ENCODE measurements at places on chromosomes 1 and 21. TPM values are rescaled to one million over a fixed set of nuclear protein-coding genes. Genes with fewer than 3 reads are reported as not detected.

The KRTAP8-1 gene
- not detected for total RNA-seq

The CNR2 gene
- total RNA-seq, result not detected

DNA sequence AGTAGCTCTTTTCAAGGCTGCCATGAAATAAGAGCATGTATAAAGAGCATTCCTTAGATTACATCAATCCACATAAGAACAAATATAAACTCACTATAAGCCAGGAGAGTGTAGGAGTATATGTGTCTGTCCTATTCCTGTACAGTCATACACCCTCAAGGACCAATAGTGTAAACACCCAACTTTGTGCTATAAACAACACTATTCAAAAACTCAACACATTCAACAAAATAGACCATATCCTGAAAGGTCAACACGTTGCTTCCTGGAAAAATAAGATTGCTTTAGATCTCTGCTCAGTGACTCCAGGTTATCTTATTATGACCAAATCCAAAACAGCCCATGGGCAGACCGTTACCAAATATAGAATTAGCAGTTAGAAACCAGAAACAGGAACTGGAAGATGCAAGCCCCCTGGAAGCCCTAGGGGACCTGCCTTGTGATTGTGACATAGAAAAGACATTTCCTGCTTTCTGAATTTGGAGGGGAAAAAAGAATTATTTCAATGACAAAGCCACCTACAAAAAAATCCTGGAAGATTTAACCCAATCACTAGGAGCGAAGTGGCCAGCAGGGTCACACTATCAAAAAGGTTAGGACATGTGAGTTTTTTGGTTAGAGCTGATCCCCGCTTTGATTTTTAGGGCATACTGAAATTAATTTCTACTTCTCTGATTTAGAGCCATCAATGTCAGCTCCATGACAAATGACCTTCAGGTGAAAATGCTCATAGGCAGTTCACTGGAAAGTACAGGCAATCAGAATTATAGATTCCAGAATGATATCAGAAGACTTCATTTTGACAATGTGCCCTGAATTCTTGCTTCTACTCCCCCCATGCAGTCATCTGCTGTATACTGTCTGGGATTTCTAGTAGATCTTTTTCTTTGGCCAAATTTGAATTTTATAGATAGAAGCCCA, 59.9 kb downstream of the LRRC8C start:
- no peak for DNase-seq

DNA sequence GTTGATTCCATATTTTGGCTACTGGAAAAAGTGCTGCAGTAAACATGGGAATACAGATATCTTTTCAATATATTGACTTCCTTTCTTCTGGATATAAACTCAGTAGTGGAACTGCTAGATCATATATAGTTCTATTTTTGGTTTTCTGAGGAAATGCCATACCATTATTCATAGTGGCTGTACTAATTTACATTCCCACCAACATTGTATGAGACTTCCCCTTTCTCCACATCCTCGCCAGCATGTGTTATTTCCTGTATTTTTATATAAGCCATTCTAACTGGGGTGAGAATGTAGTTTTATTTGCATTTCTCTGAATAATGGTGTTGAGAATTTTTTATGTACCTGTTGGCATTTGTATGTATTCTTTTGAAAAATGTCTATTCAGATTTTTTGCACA, 385.2 kb downstream of the NUF2 start:
- DNase-seq, result no peak

- no peak for DNase-seq
Observed at GRCh38 chr1:152917794-152918193, 9.4 kb downstream of the IVL start.

The KRTAP10-7 gene
- not detected for total RNA-seq

The RRP1B gene
- total RNA-seq, result 44.4 TPM

DNA sequence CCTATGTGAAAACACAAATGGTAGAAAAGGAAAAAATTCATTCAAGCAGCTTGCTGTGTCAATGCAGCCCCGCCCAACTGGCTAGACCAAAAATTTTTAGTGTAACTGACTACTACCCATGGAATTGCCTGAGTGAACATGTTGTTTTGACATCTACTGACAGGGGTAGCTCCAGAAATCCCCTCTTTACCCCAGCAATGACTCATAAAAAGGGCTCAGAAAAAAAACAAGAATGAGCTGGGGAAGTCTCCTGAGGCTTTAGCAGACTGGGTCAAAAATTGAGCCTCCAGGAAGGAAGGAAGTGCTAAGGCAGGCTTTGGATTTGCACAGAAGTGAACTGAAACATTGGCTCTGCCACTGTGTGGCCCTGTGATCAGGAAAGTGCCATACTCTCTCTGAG, 24.4 kb upstream of the FGGY start:
- no peak for DNase-seq

The AADACL3 gene
- total RNA-seq, result 0.24 TPM

DNA sequence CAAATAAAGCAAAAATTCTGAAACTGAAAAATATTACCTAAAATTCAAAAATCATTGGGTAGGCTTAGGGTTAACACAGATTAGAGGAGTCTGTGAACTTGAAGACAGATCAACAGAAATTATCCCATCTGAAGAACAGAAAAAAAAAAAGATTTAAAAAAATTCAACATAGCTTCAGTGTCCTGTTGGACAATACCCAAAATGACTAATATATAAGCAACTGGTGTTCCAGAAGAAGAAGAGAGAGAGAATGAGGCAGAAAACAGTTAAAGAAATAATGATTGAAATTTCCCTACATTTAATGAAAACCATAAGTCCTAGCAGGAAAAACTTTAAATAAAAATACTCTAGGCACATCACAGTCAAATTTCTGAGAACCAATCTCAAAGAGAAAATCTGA, 31.5 kb downstream of the TMCO1 start:
- DNase-seq, result no peak

The B3GALT6 gene
- 35.4 TPM for total RNA-seq

DNA sequence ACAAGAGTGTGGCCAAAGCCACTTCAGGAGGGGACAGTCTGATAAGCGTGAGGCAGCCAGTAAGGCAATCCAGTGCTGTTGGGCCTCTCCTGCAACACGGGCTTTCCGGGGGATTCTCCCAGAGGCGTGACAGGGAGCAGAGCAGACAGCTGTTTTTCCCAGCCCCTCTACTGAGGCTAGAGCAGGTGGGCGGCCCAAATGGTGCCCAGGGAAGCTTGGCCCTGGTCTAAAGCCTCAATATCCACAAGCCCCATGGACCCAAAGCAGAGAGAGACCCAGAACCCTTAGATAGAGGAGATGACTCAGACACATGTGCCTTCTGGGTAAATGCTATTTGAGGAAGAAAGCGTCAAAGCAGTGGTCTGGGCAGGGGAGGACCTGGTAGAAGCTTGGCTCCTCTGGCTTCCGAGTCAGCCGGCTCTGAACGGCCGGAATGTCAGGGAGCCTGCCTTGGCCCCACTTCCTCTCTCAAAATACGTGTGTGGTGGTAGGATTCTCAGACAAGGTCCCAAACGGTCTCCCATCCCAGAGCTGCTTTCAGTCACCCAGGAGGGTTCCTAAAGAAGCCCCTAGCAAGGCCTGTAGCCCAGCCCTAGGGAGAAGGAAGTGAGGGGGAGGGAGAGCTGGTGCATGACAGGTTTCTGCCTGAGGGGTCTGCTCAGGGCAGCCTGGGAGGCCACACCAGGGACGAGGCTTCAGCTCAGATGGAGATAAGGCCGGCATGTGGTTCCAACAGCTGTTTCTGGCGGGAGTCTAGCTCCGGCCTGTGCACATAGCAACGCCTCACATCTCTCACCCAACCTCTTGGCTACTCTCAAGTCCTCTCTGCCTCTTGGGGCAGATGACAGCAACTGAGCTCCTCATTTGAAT, 28.8 kb downstream of the PIK3C2B start:
- no peak for DNase-seq

DNA sequence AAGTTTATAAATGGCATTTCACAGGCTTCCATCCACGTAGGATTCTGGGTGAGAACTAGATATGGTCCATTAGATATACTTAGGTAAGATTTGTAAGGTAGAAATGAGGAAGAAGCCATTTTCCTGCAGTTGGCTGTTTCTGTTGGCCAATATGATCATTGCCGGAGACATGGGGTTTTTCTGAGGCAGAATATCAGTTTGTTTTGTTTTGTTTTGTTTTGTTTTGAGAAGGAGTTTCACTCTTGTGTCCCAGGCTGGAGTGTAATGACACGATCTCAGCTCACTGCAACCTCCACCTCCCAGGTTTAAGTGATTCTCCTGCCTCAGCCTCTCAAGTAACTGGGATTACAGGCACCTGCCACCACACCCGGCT, 8.7 kb upstream of the EYA3 start:
- DNase-seq, result no peak

The CR1 gene
- total RNA-seq, result 0.07 TPM

The FCGR2B gene
- not detected for total RNA-seq

The DCST1 gene
- not detected for total RNA-seq

The AMY1B gene
- total RNA-seq, result not detected

DNA sequence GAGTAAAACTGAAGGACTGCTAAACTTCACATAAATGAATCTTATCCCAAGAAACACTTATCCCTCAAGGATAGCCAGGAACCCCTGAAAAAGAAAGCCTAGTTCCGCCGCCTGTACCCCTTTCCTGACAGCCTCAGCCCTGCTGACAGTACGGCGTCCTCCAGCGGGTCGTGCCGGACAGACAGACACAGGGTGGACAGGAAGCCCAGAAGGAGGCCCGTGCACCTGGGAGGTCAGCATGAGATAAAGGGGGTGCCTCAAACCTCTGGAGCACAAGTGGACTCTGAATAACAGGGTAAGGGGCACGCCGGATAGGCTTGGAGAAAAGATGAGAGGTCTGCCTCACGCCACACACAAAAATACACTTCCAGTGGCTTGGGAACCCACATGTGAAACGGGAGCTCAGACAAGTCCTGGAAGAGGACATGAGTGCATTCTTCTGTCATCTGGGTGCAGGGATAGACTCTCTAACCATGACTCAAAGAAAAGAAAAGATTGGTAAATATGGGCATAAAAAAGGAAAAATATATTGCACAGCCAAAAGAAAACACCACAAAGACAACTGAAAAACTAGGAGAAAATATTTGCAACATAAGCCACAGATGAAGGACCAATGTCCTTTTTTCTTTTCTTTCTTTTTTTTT, 17.3 kb upstream of the ADARB1 start:
- DNase-seq, result no peak
